Fibroblast of skin of scalp (primary cell): ENCODE measurements at places on chromosomes 12 and 14.

DNA sequence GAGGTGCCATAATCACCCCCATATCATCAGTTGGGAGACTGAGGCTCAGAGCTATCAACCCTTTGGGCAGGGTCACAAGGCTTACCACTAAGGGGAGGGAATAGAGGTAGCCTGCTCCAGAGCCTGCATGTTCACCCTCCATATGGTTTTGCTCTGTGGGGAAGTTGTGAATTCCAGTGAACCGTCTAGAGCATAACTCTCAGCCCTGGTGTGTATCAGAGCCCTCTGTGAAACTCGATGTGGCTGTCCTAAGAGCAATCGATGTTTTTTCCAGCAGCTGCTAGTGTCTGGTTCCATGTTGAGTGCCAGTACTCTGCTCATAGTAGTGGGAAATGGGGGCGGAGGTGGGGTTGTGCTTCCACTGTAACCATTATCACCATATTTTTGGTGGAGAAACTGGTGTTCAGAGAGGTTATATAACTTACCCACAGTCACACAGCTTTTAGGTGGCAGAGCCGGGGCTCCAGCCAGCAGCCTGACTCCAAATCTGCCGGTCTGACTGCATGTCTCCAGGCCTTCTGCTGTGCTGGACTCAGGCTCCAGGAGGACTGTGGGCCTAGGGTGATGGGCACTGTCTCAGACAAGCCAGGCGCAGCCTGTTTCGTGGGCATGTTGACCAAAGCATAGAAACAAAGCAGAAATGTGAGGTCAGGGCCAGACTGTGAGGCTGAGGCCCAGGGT is 104.2 kb downstream of the ADCK1 start:
- no peak for DNase-seq

GRCh38 chr12:991350-992333 is 619 bp downstream of the ERC1 start:
- DNase-seq: no peak

DNA sequence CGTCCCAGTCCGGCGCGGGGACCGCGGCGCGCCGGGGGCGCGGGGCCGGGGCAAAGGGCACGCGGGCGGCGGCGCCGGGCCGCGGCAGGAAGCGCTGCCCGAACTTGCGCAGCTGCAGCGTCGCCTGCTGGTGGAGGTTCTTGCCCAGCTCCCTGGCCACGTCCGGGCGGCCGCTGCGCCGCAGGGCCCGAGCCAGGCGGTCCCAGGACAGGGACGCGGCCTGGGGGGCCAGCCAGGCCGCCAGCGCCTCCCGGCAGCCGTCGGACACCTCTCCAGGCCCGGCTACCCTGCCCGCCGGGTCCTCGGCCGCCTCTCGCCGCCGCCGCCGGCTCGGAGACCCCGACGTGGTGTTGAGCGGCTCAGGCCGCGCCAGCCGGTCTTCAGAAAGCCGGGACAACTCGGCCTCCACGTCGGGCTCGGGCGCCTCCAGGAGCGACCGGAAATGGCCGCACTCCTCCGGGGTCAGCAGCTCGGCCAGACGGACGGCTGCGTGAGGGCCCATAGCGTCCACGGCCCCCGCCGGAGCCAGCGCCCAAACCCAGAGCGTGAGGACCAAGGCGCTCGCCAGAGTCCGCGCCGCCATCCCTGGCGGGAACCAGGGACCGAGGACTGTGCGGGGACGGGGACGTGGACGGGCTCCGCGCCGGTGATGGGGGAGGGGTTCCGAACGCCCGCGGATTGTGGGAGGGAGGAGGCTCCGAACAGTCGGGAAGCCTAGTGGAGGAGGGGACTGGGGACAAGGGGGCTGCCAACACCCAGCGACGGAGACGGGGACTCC is 34.0 kb downstream of the FIGNL2 start:
- DNase-seq: peak; percentile 80

- peak; percentile 42 for DNase-seq
Measured at GRCh38 chr12:11695321-11695720, 45.8 kb downstream of the ETV6 start.

GRCh38 chr14:32203928-32204357 is 874 bp upstream of the RNU6-8 start:
- no peak for DNase-seq

GRCh38 chr14:20328705-20329104 is 4.4 kb downstream of the CCNB1IP1 start:
- DNase-seq: no peak

DNA sequence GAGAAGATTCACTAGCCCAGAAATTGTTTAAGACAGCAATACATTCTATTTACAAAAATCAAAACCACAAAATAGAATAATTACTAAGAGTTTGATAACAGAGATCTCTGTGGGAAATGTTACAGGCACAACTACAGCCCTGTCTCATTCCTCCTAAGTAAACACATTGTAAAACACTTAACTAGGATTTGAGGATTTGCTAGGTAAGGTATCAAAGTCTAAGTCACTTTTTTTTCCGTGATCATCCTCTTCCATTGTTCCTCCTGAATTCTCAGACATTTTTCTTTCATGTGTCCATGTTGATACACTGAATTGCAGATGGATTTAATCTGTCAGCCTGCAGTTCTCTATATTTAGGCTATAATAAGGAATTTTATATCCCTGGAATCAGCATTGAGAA is 127.5 kb downstream of the ACSS3 start:
- no peak for DNase-seq

- peak; percentile 25 for DNase-seq
Measured at GRCh38 chr14:100504372-100505078, 82.7 kb downstream of the BEGAIN start.

- peak; percentile 43 for DNase-seq
Measured at GRCh38 chr14:26730929-26731618, 133.2 kb upstream of the NOVA1 start.
